Activated T-helper 9 cell treated with anti-CD3 and anti-CD28 coated beads, Interleukin-2, amount 50 U/mL, for 16 hours (primary cell): ENCODE measurements at places on chromosomes 3 and 15.

GRCh38 chr3:47421741-47422649 lies 41.2 kb downstream of the PTPN23 start:
- DNase-seq = no peak

GRCh38 chr3:81518945-81519344 lies 242.5 kb downstream of the GBE1 start:
- no peak for DNase-seq

GRCh38 chr3:105791131-105791530 lies 77.7 kb downstream of the CBLB start:
- DNase-seq = no peak

DNA sequence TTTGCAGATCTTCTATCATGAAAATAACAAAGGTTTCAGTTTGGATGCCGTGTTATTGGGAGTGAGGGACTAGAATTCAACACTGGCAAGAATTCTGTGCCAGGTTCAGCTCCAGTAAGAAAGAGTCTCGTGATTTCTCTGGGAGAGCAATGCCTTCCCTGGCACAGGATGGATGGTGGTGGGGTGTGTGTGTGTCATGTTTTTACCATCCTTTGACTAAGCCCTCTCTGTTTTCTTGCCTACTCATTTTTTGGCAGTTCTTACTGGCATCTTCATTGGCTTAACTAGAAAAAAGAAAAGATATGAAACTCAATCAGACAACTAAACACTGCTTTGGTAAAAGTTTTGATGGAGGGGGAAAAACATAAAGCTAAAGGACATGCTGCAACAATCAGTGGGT lies 86.6 kb downstream of the FMN1 start:
- DNase-seq = no peak

DNA sequence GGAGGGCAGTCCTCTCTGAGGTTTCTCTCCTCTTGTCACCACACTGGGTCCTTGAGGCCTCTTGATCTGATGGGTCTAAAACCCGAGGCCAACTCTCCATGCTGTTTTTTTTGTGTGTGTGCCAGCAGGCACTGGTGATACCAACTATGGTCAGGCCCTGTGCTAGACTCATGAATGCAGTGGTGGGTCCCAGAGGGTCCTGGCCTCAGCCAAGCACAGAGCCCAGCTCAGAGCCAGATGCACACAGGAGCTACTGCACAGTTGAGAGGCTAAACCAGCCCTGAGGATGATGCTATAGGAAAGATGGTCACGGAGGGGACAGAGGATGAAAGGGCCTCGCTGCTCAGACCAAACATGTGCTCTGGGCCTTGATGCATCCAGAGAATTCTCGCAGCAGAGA lies 33.5 kb downstream of the RAB6B start:
- DNase-seq = no peak

DNA sequence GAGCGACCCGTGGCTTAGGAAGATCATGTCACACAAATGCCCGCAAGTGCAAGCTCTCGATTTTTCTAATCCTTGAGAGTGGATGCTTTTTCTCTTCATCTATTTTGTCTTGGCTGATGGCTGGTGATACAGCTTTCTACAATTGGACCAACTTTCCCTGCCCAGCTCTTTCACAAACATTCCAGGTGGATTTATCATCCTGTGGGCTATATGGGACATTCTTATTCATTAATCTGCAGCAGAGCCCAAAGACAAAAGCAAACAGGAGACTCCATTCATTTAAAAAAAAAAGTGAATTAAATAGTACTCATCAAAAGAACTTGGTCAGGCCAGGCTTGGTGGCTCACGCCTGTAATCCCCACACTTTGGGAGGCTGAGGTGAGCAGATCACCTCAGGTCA lies 14.2 kb upstream of the TSEN2 start:
- no peak for DNase-seq

GRCh38 chr15:63186065-63186464 lies 3.3 kb upstream of the RAB8B start:
- no peak for DNase-seq

DNA sequence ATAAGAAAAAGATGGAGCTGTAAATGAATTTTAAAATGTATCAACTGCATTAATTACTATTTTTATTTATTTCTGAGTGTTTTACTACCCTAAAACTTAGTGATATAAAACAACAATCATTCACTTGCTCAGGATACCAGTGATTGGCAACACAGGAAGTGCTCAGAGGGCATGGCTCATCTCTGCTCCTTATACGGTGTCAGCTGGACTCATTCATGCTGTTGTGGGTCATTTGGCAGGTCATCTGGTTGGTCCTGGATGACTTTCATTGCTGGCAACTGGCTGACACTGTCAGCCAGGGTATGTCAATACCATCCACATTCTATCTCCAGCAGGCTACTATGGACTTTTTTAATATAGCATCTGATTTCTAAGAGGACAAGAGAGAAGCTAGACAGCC lies 689.6 kb upstream of the NECTIN3 start:
- DNase-seq = no peak

- no peak for DNase-seq
These were observed 21.6 kb downstream of the PDIA5 start for GRCh38 chr3:123088387-123088786.

GRCh38 chr3:176514297-176514696 lies 683.0 kb downstream of the TBL1XR1 start:
- DNase-seq = no peak

GRCh38 chr3:129783470-129783869 lies 110.0 kb downstream of the TMCC1 start:
- DNase-seq = no peak

- DNase-seq = no peak
These were observed 65.2 kb downstream of the TPRA1 start for GRCh38 chr3:127525373-127525772.

- no peak for DNase-seq
These were observed 5.8 kb upstream of the MTMR10 start for GRCh38 chr15:30997270-30997669.

GRCh38 chr15:43487271-43487895 lies 5.6 kb downstream of the TP53BP1 start:
- DNase-seq = no peak

DNA sequence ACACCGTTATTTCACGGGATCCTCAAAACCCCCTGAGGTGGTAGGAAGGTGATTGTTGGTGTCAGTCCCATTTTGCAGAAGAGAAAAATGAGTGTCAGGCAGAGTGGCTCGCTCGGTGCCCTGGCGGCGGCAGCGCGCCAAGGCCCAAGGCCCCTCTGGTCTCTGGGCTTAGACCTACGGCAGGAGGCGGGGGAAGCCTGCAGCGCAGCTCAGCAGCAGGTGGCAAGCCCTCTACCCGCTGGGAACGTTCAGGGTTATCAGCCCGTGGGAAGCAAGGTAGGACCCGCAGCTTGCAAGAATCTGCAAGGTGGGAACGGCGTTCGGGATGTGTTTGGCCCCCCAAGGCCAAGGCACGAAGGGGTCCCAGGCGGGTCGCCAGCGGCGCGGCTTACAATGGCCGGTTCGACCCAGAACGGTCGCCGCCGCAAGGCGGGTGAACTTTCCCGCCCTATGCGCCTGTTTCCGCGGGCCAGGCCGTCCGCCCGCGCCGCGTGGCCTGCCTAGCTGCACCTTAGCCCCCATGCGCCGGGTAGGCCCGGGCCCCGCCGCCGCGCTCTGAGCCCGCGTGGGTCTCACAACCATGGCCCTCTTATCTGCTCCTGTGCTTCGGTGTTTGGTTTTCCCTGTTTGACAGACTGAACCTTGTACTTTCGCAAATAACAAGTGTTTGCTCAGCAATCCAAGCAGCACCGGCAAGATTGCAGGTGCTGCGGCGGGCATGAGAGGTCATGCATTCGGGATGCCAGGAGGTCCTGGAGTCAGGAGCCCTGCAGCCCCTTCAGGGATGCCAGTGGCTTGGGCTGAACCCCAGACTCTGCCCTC lies 39.7 kb downstream of the CCNL1 start:
- no peak for DNase-seq

DNA sequence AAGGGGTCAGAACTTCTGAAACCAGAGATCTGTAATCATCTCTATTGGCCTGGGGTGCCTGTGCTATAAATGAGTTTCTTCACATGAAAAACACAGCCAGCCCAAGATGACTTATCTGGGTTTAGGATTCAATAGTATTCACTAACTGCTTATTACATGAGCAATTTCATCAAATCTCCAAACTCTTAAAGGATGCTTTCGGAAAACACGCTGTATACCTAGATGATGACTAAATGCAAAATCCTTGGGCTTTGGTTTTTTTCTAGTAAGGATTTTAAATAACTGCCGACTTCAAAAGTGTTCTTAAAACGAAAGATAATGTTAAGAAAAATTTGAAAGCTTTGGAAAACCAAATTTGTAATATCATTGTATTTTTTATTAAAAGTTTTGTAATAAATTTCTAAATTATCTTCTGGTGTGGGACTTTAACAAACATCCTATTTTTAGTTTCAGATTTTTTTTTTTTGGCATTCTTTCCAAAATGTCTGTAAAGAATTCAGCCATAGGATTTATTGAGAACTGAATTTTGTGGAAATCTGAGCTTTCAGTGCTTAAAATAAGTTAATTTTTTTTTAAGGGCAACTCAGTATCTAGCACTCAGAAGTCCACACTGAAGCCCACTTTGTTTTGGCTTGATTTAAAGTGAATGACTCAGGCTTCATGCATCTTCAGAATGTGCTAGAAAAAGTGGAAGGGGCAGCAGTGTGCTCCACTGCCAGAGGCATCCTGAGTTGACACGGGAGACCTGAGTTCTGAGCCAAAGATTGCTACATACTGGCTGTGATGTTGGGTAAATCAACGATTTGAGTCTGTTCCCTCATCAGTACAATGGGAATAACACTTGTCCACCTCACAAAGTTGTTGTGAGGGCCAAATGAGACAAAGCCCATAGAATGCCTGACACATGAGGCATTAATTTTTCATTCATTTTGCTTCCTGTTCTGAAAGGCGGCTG lies 18.7 kb downstream of the TMEM43 start:
- no peak for DNase-seq

- no peak for DNase-seq
These were observed 274.7 kb downstream of the RBMS3 start for GRCh38 chr3:29555590-29555989.

DNA sequence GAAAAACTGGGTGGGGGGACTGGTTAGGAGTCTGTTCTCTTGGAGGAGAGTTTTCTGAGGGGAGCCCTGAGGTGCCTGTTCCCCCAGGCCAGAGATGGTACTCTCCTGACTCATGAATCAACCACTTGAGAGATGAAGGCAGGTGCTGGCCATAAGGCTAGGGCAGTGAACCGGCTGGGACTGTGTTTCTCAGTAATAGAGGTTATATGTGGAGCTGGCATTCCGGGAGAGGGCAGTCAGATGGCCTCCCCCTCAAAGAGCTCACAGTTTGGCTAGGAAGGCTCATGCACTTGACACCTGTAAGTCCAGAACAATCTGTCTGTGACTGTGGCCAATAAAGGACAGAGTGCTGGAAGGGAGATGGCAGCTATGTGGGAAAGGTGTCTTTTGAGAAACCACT lies 10.0 kb upstream of the SCN10A start:
- no peak for DNase-seq

GRCh38 chr3:38468765-38469164 lies 15.1 kb downstream of the ACVR2B start:
- no peak for DNase-seq

- DNase-seq = no peak
These were observed 9.4 kb downstream of the NAA50 start for GRCh38 chr3:113736548-113737089.

GRCh38 chr3:72041511-72041910 lies 256.6 kb upstream of the PROK2 start:
- DNase-seq = no peak

DNA sequence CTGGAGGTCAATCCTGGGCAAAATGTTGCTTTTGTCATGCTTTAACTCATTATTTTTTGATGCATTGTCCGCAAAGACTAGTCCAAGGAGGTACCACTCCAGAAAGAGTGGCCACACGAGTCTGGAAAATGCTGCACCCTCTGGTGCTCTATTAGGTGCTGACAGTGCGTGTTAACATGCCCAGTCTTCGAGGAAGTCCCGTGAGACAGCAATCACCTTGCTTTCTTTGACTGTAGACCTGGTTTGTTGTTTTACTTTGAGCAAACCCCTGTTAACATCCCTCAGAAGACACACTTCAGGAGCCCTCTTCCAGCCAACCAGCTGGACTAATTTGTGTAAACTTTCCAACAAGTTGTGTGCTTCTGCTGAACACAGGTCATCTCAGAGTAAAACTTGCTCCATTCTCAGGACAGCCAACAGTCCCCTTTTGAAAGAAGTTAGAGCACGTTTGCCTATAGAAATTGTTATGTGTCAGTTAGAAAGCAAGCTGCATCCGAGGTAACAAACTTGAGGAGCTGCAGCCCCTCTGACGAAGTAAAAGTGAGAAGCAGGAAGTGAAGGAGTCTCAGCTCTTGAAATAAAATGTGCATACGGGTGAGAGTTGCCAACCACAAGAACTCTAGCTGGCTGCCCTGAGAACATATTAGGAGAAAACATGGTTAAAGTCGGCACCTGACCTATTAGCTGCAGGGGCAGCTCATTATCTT lies 205.0 kb downstream of the LPP start:
- DNase-seq = no peak

GRCh38 chr3:58529516-58530353 lies 7.3 kb downstream of the ACOX2 start:
- no peak for DNase-seq

DNA sequence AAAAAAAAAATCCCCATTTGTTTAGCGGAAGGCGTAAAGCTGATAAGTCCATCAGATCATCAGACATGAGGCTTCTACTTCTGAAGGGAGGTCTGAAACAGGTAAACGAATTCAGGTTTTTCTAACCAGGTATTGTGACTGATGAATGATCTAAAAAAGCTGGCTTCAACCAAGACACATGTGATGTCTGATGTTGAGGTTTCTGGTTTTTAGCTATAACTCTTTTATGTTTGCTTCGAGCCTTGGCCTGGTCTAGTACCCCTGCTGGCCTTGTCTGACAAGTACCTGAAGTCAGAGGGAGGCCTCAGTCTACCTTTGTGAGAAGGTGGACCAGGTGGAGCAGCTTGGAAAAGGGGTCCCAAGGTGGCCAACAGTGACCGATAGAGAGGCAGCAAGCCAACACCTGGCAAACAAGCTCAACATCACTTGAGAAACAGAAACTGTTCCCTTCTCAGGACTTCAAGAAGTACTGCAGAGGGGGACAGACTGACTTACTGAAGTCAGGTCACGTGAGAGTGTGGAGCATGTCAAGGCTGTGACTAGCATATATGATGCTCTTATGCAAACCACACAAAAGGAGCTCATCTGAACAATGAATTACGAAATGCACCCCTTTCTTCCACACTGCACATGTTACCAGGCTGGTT lies 33.0 kb upstream of the CA12 start:
- DNase-seq = no peak
